ENCODE measurements at places on chromosomes 2 and 18. TPM values are rescaled to one million over a fixed set of nuclear protein-coding genes. Genes with fewer than 3 reads are reported as not detected.

GRCh38 chr18:22783662-22784076, 149.5 kb upstream of the RBBP8 start:
- no peaks in the 10 kb centered on the region for H3K4me1 ChIP-seq
- no peaks in the 10 kb centered on the region for H3K27me3 ChIP-seq
- no peaks in the 10 kb centered on the region for H3K36me3 ChIP-seq

DNA sequence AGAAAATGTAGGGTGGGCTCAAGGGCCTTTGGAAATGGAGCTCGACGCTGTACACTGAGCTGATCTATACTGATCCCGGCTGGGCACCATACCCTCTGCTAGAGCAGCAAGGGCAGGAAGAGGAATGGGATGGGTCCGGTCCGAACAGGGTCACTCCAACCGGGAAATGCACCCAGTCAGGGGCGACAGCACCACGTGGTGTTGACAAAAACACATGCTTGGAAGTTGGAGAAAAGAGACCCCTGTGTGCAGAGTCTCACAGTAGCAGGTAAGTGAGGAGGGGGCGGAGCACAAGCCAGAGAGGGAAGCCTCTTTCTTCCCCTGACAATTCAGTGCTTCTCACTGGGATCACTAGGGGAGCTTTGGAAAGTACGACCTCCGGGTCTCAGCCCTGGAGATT, 84.1 kb upstream of the ASB18 start:
- 0 out of 2 replicates have a peak, but pooled peaks cover 2% of the 10 kb centered on the region for H3K4me1 ChIP-seq
- no peaks in the 10 kb centered on the region for H3K36me3 ChIP-seq
- H3K4me3 ChIP-seq, result no peak overlapping the region
- H3K27me3 ChIP-seq, result no peaks in the 10 kb centered on the region
- peak; percentile 30 for DNase-seq

DNA sequence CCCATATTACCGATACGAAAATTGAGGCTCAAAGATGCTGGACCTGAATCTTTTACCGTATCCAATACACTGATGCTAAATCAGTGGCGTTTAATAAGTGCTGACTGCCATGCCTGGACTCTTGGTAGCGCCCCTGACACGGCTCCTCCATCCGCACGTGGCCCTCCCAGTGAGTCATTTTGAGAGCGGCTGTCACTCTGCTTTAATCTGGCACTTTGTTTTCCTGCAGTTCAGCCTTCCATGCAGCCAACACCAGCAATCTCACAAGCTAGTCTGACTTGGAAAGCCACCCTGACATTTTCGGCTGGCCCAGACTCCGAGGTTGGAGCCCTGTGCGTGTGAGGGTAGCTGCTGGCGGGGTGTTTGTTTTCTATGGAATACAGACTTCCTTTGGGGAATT, 155.1 kb upstream of the LMAN1 start:
- no peaks in the 10 kb centered on the region for H3K4me1 ChIP-seq
- H3K36me3 ChIP-seq, result no peaks in the 10 kb centered on the region
- H3K27ac ChIP-seq, result no peak overlapping the region
- no peak overlapping the region for H3K4me3 ChIP-seq
- DNase-seq, result no peak
- H3K27me3 ChIP-seq, result no peaks in the 10 kb centered on the region

- no peak for DNase-seq
- H3K4me3 ChIP-seq, result no peak overlapping the region
- no peaks in the 10 kb centered on the region for H3K4me1 ChIP-seq
- no peak overlapping the region for H3K27ac ChIP-seq
- H3K27me3 ChIP-seq, result no peaks in the 10 kb centered on the region
These were observed 148.1 kb upstream of the RPRM start for GRCh38 chr2:153626676-153627075.

Gene NGEF
- total RNA-seq, result 1.9 TPM

DNA sequence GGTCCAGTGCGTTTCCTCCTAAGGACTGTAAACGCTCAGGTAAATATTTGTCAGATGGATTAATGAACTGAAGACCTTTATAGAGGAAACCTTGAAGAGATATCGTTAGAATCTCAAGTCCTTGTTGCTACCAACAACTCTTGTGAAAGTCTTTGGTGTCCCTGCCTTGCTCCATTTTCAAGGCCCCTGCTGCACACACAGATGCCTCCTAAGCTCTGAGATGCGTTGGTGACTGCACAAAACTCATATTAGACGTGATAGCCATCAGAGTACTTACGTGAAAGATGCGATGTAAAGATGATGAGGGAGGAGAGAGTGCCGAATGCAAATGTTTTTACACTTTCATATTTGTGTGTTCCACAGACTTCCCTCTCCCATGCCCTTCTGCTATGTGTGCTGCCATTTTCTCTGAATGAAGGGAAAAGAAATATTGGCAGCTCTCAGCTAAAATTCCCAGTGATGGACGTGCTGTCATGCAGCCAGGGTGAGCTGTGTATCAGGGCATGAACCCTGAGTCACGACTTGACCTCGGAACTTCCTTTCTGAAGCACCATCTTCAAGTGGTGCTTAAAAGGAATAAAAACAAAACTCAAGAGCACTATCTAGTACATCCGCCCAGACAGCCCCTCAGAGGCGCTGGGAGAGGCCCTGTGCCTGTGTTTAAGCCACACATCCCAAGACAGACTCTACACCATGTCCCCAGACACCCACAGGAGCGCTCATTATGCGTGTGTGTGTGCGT, 117.4 kb downstream of the FAM210A start:
- no peaks in the 10 kb centered on the region for H3K36me3 ChIP-seq
- H3K27me3 ChIP-seq, result no peaks in the 10 kb centered on the region
- no peaks in the 10 kb centered on the region for H3K4me1 ChIP-seq

DNA sequence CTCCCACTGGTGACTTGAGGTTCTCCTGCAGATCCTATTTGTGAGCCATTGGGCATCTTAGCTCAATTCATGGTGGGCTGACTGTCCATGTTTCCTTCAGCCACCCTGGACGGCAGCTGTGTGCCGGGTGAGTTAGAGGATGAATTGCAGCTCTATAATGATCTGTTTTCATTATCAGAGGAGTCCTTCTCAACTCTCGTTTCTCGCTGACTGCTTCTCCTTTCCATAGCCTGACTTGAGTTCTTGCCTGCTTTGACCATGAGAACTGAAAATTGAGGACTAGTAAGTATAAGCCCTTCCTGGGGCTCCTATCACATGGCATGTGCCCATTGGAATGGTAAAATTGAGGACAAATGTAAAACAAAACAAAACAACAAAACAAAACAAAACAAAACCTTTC, 121.8 kb downstream of the CDC42EP3 start:
- DNase-seq, result no peak
- no peak overlapping the region for H3K27ac ChIP-seq
- peaks cover 6% of the 10 kb centered on the region for H3K36me3 ChIP-seq
- no peak overlapping the region for H3K4me3 ChIP-seq

Gene LRATD1
- 0.31 TPM for total RNA-seq

DNA sequence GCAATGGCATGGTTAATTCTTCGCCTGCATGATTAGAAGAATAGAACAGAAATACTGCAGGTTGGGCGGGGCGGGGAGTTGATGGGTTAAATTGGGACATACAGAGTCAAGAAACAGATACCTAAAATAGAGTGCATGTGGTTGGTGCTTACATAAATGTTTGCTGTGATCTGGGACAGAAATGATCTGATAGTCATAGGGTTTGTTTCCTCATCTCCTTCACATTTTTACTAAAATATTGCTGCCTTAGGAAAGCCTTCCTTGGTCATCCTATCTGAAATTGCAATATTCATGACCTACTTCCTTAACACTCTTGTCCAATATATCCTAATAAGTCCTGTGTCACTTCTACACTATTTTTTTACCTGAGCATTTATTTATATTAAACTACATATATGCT, 163.9 kb downstream of the TMEFF2 start:
- no peak overlapping the region for H3K27ac ChIP-seq
- no peak overlapping the region for H3K4me3 ChIP-seq
- no peaks in the 10 kb centered on the region for H3K36me3 ChIP-seq
- H3K4me1 ChIP-seq, result peaks cover 6% of the 10 kb centered on the region

- H3K4me1 ChIP-seq, result peaks cover 2% of the 10 kb centered on the region
- no peaks in the 10 kb centered on the region for H3K27me3 ChIP-seq
- H3K4me3 ChIP-seq, result no peak overlapping the region
- no peaks in the 10 kb centered on the region for H3K36me3 ChIP-seq
These were observed 150.5 kb downstream of the EN1 start for GRCh38 chr2:118696786-118697465.

Gene TLX2
- 0.20 TPM for total RNA-seq

DNA sequence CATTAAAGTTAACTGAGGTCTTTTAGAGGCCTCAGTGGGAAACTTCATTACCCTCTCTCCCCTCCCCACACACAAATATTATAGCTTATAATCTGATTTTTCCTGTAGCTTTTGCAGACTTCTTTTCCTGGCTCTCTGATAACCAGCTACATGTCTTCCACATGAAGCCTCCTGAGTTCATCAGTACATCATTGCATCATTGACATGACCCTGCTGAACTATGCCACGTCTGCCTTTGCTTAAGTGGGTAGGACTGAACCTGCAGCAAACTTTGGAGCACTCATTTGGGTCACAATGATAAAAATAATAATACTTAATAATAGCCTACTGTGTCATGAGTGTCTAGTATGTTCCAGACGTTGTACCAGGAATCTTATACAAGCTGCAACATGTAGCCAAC, 7.0 kb downstream of the CRYGA start:
- no peaks in the 10 kb centered on the region for H3K27me3 ChIP-seq
- H3K36me3 ChIP-seq, result peaks cover 6% of the 10 kb centered on the region
- no peak overlapping the region for H3K27ac ChIP-seq
- H3K4me1 ChIP-seq, result no peaks in the 10 kb centered on the region
- no peak for DNase-seq

DNA sequence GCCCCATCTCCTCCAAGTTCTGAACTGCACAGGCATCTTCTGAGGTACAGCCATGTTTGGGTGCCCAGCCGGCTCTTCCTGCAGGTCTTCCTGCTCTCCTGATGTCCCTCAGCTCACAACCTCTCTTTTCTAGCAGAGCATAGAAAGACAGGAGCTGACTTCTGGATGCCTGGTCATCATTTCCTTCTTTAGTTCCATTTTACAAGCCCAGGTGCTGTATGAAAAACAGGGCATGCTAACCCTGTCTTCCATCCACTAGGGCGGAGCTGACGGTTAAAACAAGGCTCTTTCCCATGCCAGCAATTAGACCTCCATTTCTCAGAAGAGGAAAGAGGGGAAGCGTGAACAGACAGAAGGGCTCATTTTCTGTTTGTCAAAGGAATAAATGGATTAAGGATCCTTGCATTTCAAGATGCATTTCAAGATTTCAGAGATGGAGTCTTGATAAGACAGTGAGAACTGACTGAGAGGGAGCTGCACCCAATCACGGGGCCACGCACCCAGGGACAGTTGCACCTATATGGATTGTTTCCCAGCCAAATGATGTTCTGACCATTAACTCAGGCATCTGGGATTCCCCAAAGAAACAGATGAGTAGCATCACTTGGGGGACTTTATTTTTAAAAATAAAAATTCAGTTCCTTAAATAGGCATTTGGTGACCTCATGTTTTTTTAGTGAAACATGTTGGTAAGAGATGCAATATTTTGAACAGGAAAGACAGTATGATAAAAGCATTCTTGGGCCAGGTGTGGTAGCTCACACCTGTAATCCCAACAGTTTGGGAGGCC, 45.8 kb upstream of the EML6 start:
- no peaks in the 10 kb centered on the region for H3K27me3 ChIP-seq
- no peak overlapping the region for H3K27ac ChIP-seq
- no peaks in the 10 kb centered on the region for H3K36me3 ChIP-seq
- DNase-seq, result no peak
- no peaks in the 10 kb centered on the region for H3K4me1 ChIP-seq
- H3K4me3 ChIP-seq, result no peak overlapping the region

DNA sequence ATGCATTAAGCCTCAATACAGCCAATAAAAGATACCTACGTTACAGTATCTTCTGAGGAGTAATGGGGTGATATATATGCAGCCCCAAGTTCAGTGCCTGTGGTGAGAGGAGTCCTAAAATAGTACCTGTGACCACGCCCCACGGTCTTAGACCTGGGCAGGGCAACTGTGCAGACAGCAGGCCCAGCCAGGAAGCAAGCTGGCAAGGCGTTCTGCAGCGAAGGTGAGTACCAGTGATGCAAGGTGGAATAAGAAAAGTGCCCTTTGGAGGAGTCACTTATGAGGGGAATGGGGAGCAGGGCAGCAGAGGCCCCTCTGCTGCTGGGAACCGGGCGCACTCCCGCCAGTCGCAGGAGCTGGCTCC, 12.7 kb upstream of the MAP3K2 start:
- H3K36me3 ChIP-seq, result no peaks in the 10 kb centered on the region
- no peak overlapping the region for H3K27ac ChIP-seq
- H3K27me3 ChIP-seq, result no peaks in the 10 kb centered on the region
- no peak overlapping the region for H3K4me3 ChIP-seq
- H3K4me1 ChIP-seq, result no peaks in the 10 kb centered on the region

- H3K36me3 ChIP-seq, result no peaks in the 10 kb centered on the region
- DNase-seq, result no peak
- no peak overlapping the region for H3K4me3 ChIP-seq
- H3K27me3 ChIP-seq, result no peaks in the 10 kb centered on the region
- no peak overlapping the region for H3K27ac ChIP-seq
These were observed 2.3 kb downstream of the INPP5D start for GRCh38 chr2:233062451-233062850.

- no peak for DNase-seq
- H3K4me1 ChIP-seq, result no peaks in the 10 kb centered on the region
- H3K36me3 ChIP-seq, result no peaks in the 10 kb centered on the region
- no peaks in the 10 kb centered on the region for H3K27me3 ChIP-seq
- no peak overlapping the region for H3K4me3 ChIP-seq
These were observed 16.1 kb upstream of the VPS54 start for GRCh38 chr2:64035072-64035942.

DNA sequence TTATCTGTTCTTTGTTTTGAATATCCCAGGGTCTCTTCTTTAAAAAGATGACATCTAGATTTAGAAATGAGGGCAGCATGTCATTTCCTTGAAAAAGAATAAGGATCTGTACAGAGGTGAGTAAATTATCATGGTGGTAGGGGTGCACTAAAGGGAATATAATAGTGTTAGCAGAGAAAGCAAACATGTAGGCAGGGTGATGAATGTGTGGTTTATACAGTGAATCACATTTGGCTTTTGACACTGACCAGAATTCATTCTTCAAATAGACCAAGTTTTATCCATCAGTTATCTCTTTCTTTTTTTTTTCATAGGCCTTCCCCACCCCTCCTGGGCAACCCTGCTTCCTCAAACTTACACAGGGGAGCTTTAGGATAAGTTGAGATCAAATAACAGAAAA, 184.5 kb upstream of the LRP1B start:
- no peak overlapping the region for H3K27ac ChIP-seq
- no peak overlapping the region for H3K4me3 ChIP-seq
- H3K27me3 ChIP-seq, result no peaks in the 10 kb centered on the region
- no peaks in the 10 kb centered on the region for H3K4me1 ChIP-seq
- H3K36me3 ChIP-seq, result peaks cover 14% of the 10 kb centered on the region

DNA sequence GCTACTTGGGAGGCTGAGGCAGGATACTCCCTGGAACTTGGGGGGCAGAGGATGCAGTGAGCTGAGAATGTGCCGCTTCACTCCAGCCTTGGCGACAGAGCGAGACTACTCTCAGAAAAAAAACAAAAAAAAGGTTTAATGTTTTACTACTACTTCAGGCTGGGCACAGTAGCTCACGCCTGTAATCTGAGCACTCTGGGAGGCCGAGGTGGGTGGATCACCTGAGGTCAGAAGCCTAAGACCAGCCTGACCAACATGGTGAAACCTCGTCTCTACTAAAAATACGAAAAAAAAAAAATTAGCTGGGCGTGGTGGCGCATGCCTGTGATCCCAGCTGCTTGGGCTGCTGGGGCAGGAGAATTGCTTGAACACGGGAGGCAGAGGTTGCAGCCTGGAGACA, 75.7 kb upstream of the ATIC start:
- H3K27ac ChIP-seq, result no peak overlapping the region
- no peaks in the 10 kb centered on the region for H3K36me3 ChIP-seq
- no peak overlapping the region for H3K4me3 ChIP-seq
- no peaks in the 10 kb centered on the region for H3K27me3 ChIP-seq
- DNase-seq, result no peak
- H3K4me1 ChIP-seq, result no peaks in the 10 kb centered on the region

Data from H9 (cell line).